ENCODE measurements at places on chromosomes 6 and 20.

DNA sequence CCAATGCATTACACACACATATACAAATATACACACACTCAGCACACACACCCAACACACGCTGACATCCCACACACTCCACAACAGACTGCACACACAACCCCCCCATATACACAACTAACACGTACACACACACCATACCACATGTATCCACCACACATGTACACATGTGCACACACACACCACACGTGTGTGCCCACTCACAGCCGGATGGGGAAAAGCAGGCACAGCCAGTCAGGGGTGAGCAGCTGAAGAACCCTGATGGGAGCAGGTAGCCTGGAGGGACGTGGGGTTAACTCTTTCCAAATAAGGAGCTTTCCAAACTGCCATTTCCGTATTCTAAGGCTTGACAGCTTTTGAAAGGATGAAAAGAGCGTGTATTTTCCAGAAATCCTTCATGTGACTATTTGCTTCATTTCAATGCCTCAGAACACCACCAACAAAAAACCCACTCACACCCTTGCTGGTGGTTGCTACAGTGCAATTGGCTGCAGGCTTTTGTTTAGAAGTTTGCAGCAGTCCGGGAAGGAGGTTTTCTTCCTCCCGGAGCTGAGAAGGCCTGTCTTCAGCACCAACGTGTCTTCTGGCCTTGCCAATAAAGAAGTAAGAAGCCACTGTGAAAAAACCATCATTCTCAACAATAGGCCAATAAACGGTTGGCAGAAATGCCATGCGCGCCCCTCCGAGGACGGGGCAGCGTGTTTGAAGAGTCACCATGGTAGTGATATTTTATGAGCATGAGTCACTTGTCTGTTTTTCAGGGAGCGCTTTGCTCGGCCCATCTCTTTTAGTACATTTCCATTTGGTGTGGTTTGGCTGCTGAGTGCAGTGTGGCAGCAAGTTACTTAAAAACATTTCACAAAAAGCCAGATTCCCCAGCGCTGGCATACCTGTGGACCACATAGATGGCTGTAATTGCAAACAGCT, 131.3 kb upstream of the GMDS start:
- no peak for DNase-seq

- DNase-seq = no peak
Measured at GRCh38 chr20:63735859-63736718, at the start of gene LIME1. TSS of gene LIME1 (plus strand) at chr20:63736664. CDS start at chr20:63737550, 886 bp downstream.

GRCh38 chr20:46349035-46349741, 40.9 kb upstream of the CDH22 start:
- no peak for DNase-seq

- DNase-seq = no peak
Measured at GRCh38 chr6:80690551-80691131, 584.2 kb downstream of the BCKDHB start.

GRCh38 chr6:148112851-148113319, 229.8 kb upstream of the SASH1 start:
- no peak for DNase-seq
